Left renal pelvis (tissue), 4 donors: ENCODE measurements at places on chromosomes 2 and 18.
A peak's percentile ranks its signal among the peaks of the same experiment; 100 is the strongest.

DNA sequence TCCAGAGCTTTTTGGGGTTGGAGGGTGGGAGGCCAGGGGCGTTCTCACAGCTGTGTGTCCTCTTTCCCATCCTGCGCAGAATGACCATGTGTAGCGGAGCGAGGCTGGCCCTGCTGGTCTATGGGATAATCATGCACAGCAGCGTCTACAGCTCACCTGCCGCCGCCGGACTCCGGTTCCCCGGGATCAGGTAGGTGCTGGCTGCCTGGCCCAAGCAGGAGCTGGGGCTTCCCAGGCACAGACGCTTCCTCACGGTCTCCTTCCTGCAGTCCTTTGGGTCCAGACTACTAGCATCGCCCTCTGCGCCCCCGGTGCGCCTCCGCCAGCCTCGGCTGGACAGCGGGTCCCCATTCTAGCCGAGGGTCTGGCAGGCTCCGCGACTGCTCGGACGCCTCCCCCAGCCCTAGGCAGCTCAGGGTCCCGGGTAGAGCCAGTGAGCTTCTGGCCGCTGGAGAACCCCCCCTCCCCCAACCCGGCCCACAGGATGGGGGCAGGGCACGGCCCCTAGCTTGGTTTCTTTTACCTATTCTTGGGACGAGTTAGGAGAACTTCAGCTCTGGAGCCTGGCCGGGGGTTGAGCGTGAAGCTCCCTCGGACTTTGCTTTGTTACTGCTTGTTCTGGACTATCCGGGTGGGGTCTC, 756 bp downstream of the ADCYAP1 start:
- no peak for DNase-seq

GRCh38 chr2:174863183-174863582, 98.9 kb upstream of the CHRNA1 start:
- no peak for DNase-seq

GRCh38 chr2:43542285-43542933, 53.4 kb downstream of the THADA start:
- peak; percentile 33 for DNase-seq

DNA sequence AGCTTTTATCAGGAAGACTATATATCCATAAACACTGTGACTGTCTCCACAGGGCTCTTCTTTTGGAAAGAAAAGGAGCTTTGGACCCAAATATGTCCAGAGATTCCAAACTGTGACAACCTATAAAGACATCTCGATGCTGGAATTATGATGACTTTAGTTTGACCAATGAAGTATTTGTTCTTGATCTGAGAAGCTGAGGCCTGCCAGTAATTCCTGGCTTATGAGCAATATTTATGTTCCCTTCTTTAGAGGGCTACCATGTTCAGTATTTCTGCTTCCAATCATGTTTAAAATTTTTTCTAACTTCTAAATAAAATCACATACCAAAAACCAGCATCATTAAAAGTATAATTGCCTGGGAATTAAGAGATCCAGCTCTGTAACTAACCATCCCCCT, 41.1 kb downstream of the FEZ2 start:
- DNase-seq, result no peak

DNA sequence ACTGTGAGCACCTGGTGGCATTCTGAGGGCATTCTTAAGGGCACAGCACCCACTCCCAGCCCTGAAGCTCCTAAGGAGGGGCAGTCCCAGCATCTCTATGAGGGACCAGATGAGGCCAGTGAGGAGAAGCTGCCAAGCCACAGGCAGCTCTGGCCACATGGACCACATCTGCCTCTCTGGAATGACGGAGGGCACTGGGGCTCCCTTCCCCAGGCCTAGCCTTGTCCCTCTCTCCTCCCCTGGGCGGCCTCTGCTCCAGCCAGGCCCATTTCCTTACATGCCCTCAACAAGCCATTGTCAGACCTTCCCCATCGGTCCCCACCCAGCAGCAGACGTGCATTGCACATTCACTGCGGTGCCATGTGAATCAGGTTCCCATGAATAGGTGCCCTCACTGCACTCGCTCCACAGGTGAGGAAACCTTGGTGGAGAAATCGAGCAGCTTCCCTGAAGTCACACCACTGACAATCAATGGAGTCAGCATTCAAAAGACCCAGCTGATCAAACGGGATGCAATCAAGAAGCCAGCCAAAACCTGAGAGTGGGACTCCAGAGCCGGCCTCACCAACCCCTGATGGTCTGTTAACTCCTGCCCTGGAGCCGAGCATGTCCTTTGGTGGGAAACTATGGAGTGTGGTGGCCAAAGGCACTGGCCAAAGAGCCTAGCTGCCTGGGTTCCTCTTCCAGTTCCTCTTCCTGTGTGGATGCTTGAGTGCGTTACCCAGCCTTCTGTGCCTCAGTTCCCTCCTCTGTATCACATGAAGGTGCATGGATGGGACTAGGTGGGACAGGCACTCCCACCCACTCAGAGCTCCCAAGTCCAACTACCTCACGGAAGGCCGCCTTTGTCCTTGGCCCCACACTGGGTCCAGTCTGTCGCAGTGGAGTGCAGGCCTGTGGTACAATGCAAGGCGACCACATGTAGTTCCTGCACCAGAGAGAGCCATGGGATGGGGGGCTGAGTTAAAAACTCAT, 147.3 kb downstream of the ZFP36L2 start:
- no peak for DNase-seq

DNA sequence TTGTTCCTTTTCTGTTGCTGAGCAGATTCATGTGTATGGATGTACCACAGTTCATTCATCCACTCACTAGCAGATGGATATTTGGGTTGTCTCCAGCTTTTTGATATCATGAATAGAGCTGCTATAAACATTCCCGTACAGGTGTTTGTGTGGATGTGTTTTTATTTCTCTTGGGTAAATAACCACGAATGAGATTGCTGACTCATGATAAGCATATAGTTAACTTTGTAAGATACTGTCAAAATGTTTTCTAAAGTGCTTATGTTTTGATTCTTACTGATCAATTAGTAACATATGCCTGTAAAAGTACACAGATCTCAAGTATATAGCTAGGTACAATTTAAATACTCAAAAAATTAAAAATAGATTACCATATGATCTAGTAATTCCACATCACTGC, 27.7 kb downstream of the TSN start:
- DNase-seq, result no peak
